ENCODE measurements at places on chromosomes 3 and 15.

- DNase-seq, result no peak
Observed at GRCh38 chr3:141690431-141691072, 47.5 kb upstream of the RNF7 start.

GRCh38 chr3:71652781-71653413 is 69.4 kb upstream of the FOXP1 start:
- peak; percentile 18 for DNase-seq

DNA sequence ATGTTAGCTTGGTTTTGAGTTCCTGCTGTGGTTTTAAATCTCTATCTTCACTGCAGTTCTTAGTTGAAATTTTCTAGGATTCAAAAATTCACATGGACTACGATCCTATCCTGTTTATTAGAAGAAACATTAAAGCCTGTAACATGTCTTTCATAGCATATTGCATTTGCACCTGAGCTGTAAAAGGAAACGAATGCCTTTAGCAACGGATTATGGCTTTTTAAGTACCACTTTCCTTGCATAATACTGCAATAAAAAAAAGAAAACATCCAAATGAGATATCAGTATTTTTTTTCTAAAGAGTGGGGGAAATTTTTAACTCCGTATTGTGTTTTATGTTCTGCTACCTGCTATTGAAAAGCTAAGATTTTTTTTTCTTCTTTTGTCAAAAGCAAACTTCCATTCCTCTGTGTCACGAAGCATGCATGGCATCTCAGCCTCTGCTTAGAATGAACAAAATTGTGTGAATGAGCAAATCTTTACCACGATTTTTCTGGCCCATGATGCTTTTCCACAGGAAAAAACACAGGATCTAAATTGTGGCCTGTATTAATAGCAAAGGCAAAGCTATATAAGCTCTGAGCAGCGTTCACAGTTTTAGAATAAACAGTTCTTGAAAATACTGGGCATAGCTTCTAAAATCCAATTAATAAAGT is 110.0 kb upstream of the CDIN1 start:
- DNase-seq, result no peak

- no peak for DNase-seq
Observed at GRCh38 chr3:162354356-162354755, 857.7 kb downstream of the OTOL1 start.

DNA sequence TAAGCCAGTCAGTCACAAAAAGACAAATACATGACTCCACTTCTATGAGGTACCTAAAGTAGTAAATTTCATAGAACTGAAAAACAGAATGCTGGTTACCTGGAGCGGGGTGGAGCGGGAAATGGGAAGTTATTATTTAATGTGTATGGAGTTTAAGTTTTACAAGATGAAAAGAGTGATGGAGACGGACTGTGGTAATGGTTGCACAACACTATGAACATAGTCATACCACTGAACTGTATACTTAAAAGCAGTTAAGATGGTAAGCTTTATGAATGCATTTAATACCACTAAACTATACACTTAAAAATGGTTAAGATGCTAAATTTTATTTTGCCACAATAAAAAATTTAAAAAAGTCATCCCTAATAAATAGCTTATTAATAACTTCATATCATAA is 23.2 kb downstream of the SFMBT1 start:
- no peak for DNase-seq

DNA sequence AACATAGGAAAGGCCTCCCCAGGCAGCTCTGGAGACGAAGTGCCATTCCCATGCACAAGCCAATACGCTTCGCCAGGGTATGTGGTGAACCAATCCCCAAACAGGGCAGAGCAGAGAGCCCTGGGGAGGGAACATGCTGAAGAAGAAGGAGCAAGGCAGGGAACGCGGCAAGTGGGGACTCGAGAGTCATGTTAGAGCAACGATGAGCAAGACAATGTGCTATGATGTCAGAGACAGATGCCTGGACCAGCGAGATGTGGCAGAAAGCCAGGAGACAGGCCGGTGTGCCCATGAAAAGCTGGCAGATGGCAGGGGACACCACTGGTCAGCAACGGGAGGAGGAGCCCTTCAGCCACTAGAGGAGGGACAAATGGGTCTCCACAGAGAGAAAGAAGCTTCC is 39.6 kb downstream of the NIPA2 start:
- DNase-seq, result no peak
